Right atrium auricular region (tissue), 2 donors: ENCODE measurements at places on chromosomes 3 and 15.

DNA sequence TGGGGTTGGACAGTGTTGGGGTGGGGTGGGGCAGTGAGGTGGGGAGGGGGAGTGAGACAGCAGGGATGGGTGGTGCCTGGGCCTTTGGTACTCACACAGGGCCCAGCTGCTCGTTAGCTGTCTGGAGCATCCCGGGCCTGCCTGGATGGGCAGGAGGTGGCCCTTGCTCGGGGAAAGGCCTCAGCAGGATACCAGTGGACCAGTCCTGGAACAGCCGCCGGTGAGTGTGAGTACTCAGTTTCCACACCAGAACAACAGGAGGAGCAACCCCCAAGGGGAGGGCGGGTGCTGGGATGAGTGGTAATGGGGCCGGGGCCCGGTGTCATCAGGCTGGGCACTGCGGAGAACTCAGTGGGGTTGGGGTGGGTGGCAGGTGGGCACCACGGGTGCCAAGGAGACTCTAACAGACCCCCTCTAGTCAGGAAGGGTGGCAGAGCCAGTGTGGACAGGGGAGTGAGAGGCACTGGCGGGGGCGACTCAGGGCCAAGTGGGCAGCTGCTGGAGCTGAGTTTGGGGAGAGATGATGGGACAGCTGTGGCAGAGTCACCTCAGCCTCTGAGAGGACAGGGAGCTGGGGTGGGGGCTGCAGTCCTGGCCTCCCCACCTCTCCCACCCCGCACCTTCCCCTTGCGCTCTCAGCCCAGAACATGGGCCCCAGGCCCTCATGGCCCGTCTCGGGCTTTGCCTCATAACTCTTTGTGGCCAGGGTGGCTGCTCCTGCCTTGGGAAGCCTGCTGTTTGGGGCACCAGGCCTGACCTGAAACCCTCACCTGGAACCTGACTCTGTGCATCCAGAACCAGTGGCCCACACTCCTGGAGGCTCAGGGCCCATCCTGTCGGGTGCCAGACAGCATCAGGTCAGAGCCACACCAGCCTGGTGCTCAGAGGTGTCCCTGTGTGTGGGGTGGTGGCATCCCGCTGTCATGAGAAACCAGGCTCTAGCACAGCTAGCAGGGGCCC, 52.1 kb upstream of the PRR23E start:
- DNase-seq = no peak

DNA sequence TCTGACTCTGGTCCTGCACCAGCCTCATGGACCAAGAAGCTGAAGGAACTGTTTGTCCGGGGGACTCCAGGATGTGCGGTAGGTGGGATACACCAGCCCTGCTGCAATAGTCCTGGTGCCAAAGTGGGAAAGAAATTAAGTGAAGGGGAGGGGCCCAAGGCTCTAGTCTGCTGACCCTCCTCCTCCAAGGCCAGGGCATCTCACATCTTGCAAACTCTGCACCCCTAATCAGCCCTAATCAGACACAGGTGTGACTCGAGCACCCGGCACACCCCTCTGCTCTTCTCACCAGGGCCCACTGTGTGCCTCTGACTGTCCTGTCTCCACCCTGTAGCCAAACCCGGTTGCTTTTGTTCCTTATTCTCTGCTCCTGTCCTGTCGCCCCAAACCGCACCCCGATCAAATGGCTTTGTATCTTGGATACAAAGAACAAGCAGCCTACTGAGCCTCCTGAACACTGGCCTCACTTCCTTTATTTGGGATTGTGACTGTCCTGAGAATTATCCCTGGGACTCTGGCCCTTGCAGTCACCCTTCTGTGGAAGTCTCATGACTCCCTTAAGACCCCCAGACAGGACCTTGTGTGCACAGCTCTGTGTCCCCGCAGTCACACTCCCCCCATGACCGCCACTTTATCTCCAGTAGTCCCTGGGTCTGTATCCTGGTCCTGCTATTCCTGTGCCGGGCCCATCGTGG, 26.7 kb upstream of the SLC41A3 start:
- no peak for DNase-seq

DNA sequence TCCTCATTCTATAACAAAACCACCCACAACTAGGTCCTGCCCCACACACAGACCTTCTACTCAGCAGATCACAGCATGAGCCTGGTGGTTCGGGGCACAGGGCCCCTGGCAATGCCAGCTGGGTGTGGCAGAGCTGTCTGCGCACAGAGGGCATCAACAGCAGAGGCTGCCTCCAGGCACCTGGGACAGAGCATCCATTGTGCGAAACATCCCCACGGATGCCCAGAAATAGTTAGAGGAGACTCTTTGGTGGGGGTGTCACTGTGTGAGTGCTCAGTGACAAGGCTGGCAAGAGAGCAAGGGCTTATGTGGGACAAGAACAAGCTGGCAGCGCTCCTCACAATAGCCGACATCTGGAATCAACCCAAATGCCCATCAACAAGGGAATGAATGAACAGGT, 487.4 kb upstream of the PROK2 start:
- no peak for DNase-seq

DNA sequence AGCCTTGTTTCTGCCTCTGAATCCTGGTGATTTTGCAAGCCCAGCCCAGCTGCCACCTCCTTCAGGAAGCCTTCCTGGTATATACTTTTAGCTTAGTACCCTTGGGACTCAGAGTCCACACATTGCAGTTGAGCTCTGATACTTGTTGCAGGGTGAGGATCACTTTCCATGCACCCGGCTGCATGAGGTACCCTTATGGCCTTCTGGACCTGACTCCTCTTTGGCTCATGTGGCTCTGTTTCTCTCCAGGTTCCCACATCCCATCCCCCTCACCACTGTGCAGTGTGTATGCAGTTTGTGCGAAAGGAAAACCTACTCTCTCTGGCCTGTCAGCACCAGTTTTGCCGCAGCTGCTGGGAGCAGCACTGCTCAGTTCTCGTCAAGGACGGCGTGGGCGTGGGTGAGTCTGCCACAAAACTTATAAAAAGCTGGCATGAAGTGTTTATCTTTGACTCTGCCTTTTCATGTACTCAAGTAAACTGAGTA, 23.1 kb upstream of the P4HTM start:
- DNase-seq = no peak

DNA sequence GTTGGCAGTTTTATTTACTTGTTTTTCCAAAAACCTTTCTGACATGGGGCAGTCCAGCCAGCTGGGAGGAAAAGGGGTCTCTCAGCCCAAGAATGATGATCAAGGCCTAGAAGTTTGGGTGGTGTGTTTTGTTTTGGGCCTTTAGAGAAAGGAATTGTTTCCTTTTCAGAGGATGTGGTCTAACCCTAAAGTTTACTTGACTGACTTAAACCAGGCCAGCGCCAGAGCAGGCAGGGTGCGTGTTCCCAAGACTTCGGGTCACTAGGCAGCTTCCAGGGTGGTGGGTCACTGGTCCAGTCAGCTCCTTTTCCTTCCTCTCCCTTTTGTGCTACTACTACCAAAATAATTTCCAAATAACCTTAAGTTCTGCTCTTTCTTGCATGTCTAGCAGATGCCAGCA, 4.9 kb downstream of the FLNB start:
- no peak for DNase-seq

- DNase-seq = no peak
These were observed 4.2 kb upstream of the PLEKHO2 start for GRCh38 chr15:64837502-64837901.

- DNase-seq = no peak
These were observed 67.9 kb downstream of the CRTC3 start for GRCh38 chr15:90597577-90597976.

DNA sequence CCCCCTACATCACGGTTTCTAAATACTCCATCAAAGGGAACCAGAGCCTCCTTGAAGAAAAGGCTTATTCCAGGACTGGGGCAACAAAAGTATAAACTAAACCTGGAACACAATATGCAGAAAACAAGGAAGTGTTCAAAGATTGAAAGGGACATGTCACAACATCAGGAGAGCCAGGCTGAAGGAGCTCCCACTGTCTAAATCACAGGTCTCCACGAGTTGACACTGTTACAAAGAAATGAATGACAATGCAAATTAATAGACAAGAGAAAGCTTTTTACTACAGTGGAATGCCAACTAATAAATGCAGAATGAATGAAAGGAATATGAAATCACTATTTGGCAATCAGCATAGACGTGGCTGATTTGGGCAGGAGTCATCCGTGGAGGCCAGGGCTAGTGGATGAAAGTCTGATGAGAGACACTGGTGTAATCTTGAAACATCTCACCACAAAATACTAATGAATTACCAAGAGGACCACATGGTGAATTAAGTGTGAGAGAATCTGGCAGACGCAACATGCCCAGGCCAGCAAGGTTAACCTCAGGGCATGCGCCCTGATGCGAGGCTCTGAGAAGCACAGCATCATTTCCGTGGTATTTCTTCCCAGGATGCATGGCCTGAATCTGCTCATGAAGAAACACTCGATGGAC, 123.8 kb upstream of the TJP1 start:
- DNase-seq = no peak

GRCh38 chr3:62562017-62562416, 188.7 kb upstream of the FEZF2 start:
- no peak for DNase-seq

DNA sequence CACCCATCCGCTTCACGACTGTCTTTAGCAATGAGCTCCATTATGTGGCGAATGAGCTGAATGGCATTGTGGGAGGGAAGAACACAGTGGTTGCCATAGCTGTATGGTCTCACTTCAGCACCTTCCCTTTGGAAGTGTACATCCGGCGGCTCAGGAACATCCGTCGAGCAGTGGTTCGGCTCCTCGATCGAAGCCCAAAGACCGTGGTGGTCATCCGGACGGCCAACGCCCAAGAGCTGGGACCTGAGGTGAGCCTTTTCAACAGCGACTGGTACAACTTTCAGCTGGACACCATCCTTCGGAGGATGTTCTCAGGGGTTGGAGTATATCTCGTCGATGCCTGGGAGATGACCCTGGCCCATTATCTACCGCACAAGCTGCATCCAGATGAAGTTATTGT, 27.8 kb upstream of the NFKBIZ start:
- no peak for DNase-seq

GRCh38 chr15:83248151-83249029, 36.1 kb downstream of the BNC1 start:
- no peak for DNase-seq

GRCh38 chr15:62021991-62022600, 38.2 kb downstream of the VPS13C start:
- DNase-seq = no peak

GRCh38 chr3:187769771-187770170, 24.5 kb upstream of the BCL6 start:
- DNase-seq = no peak

- no peak for DNase-seq
These were observed 87.2 kb upstream of the NMNAT3 start for GRCh38 chr3:139764936-139765335.

GRCh38 chr3:194537732-194538247, 51.0 kb upstream of the ATP13A3 start:
- DNase-seq = no peak
